ENCODE measurements at places on chromosomes 5 and 9.

DNA sequence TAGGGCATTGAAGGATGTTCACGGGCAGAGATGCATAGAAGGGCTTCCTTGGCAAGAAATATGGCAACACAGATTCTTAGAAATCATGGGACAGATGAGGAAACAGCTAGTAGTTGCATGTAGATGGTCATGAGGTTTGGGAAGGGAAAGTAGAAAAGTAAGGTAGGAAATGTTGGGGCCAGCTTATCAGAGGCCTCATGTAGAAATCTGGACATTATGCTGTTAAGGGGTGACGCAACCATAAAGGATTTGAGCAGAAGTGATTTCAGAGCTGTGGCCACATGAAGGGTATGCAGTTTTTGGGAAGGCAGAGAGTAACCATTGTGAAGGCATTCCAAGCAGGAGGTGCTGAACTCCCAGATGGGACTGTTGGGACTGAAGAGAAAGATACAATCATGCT, 224.0 kb downstream of the ARHGAP26 start:
- DNase-seq = no peak

- no peak for DNase-seq
Measured at GRCh38 chr5:1057485-1058082, 49.0 kb downstream of the NKD2 start.

- no peak for DNase-seq
Measured at GRCh38 chr5:93599001-93599379, 16.0 kb downstream of the NR2F1 start.

GRCh38 chr9:114486205-114486963, 18.9 kb downstream of the WHRN start:
- no peak for DNase-seq

GRCh38 chr9:34579104-34579807, 10.3 kb downstream of the CNTFR start:
- DNase-seq = no peak

GRCh38 chr9:132012704-132013357, 66.8 kb downstream of the MED27 start:
- no peak for DNase-seq

All from AG09309 (cell line).